ENCODE measurements at places on chromosomes 2 and 18. TPM values are rescaled to one million over a fixed set of nuclear protein-coding genes. Genes with fewer than 3 reads are reported as not detected.

Gene KIAA1328
- total RNA-seq, result 6.1 TPM

GRCh38 chr2:107281637-107282036, 395.7 kb upstream of the ST6GAL2 start:
- no peak overlapping the region for H3K27ac ChIP-seq
- H3K4me3 ChIP-seq, result no peak overlapping the region
- no peak for DNase-seq

Gene TUBB8B
- total RNA-seq, result not detected

DNA sequence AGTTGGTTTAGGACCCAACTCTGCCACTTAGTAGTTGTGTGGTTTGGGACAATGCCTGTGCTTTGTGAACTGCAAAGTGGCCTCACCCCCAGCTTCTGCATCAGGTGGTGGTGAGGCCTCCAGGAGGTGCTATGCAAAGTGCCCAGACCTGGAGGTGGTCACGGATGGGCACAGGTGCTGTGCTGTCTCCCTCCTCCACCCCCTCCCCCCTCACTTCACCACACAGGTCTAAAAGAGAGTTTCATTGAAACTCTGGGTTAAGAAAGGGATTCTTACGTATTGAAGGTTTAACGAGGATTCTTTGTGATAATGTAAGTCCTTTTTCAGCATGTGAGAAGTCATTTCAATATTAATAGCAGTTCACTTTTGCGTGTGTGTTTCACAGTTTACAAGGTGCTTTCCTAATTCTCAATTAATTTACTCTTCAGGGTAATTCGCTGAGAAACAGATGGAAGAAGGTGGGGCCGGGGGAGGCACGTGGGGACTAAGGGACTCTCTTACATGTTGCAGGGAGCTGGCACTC, 369.9 kb downstream of the LPIN1 start:
- no peaks in the 10 kb centered on the region for H3K4me1 ChIP-seq
- peaks cover 5% of the 10 kb centered on the region for H3K27me3 ChIP-seq
- H3K4me3 ChIP-seq, result no peak overlapping the region
- H3K27ac ChIP-seq, result no peak overlapping the region
- no peak for DNase-seq

DNA sequence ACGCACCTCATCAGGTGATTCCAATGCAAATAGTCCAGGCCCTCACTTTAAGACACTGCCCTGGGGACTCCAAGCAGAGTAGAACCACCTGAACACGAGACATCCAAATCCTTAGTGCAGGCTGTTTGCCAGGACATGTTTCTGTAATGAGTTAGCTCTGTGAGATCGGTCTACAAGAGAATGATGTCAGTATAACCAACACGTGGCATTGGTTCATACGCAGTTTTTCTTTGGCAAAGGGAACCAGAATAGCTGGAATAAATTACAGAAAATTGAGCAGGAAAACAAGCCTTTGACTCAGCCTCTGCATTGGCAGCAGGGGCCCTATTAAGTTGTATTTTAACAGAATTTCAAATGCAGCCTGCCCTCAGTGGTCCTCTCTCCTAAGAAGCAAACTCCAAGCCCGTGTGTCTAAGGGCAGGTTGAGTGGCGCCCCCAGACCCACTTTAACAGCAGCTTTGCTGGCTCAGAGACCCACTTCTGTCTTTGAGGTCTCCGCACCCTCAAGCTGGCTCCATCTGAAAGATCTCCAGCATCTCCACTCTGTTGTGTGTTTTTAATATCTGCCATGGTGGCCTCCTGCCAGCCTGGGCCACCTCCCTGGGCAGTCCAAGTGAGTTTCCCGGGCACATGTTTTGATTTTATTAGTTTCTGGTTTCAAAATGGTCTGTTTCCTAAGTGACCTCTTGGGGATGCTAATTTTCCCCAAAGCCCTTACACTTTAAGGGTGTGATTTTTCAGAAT, 61.3 kb downstream of the ALPK2 start:
- no peak for DNase-seq
- no peaks in the 10 kb centered on the region for H3K36me3 ChIP-seq
- no peak overlapping the region for H3K4me3 ChIP-seq

GRCh38 chr2:199344012-199344411, 113.7 kb downstream of the SATB2 start:
- no peaks in the 10 kb centered on the region for H3K27me3 ChIP-seq
- H3K27ac ChIP-seq, result no peak overlapping the region
- H3K4me1 ChIP-seq, result no peaks in the 10 kb centered on the region
- H3K4me3 ChIP-seq, result no peak overlapping the region
- no peaks in the 10 kb centered on the region for H3K36me3 ChIP-seq
- no peak for DNase-seq

DNA sequence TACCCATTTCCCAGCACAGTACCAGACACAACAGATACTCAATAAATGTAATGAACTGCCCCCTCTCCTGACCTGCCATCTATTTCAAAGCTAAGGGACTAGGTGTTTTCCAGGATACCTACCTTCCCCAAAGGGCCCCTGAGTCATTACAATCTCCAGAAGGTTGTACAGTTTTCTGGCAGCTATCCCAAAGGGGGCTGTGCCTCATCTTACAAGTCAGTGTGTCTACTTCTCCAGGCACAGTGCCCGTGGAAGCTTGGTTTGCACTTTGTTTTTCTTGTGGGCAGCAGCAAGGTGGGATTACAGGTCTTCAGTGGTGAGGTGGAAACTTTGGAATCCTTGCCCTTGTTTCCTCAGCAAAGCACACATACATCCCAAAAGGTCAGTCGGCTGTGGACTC, 62.8 kb upstream of the CYP26B1 start:
- no peaks in the 10 kb centered on the region for H3K4me1 ChIP-seq
- H3K27me3 ChIP-seq, result no peaks in the 10 kb centered on the region
- H3K36me3 ChIP-seq, result no peaks in the 10 kb centered on the region
- H3K27ac ChIP-seq, result no peak overlapping the region
- no peak overlapping the region for H3K4me3 ChIP-seq

- no peak overlapping the region for H3K4me3 ChIP-seq
- no peaks in the 10 kb centered on the region for H3K4me1 ChIP-seq
- no peak overlapping the region for H3K27ac ChIP-seq
Measured at GRCh38 chr18:64893349-64893748, 744.5 kb upstream of the LINC00305 start.

Gene MARCO
- not detected for total RNA-seq

GRCh38 chr18:48771641-48772375, 179.0 kb downstream of the SMAD7 start:
- DNase-seq, result no peak
- no peak overlapping the region for H3K4me3 ChIP-seq
- peaks cover 8% of the 10 kb centered on the region for H3K4me1 ChIP-seq
- H3K36me3 ChIP-seq, result no peaks in the 10 kb centered on the region

GRCh38 chr18:8468921-8469335, 140.3 kb upstream of the RAB12 start:
- no peak overlapping the region for H3K4me3 ChIP-seq
- no peak for DNase-seq
- H3K4me1 ChIP-seq, result peaks cover 3% of the 10 kb centered on the region
- H3K27me3 ChIP-seq, result peaks cover 12% of the 10 kb centered on the region

GRCh38 chr2:6127718-6128117, 435.5 kb downstream of the SOX11 start:
- no peak for DNase-seq
- H3K4me3 ChIP-seq, result no peak overlapping the region

GRCh38 chr2:159608108-159608507, 8.2 kb downstream of the BAZ2B start:
- no peaks in the 10 kb centered on the region for H3K4me1 ChIP-seq
- H3K4me3 ChIP-seq, result no peak overlapping the region
- H3K27me3 ChIP-seq, result no peaks in the 10 kb centered on the region
- no peaks in the 10 kb centered on the region for H3K36me3 ChIP-seq
- no peak for DNase-seq

GRCh38 chr2:85766229-85766628, 12.4 kb downstream of the ATOH8 start:
- H3K27ac ChIP-seq, result no peak overlapping the region
- peaks cover 32% of the 10 kb centered on the region for H3K27me3 ChIP-seq
- DNase-seq, result no peak
- no peaks in the 10 kb centered on the region for H3K4me1 ChIP-seq
- H3K4me3 ChIP-seq, result no peak overlapping the region

GRCh38 chr2:28915939-28916338, 21.5 kb downstream of the WDR43 start:
- H3K27me3 ChIP-seq, result no peaks in the 10 kb centered on the region
- peaks cover 7% of the 10 kb centered on the region for H3K4me1 ChIP-seq
- H3K36me3 ChIP-seq, result peaks cover 20% of the 10 kb centered on the region
- H3K4me3 ChIP-seq, result no peak overlapping the region
- H3K27ac ChIP-seq, result no peak overlapping the region

Gene SPATA3
- total RNA-seq, result not detected

DNA sequence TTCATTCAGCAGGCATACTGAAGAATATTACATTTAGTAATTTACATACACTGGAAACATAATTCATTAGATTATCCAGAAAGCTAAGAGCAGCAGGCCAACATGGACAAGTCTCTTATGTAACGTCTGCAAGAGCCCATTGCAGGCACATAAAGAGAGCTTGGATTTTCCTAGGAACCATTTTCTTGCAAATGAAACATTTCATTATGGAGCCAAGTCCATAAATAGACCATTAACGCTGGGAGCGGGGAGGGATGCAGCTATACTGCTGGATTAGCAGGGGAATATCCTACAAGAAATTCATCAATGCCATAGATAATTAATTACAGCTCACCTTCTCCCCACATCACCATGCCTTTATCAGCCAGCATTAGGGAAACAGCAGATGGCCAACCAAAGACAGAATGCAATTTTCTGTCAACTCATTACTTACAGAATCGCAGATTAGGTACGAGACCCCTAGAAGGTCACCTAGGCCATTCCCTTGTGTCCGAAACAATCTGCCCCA, 170.4 kb downstream of the C1D start:
- no peaks in the 10 kb centered on the region for H3K36me3 ChIP-seq
- no peak for DNase-seq
- H3K27me3 ChIP-seq, result peaks cover 14% of the 10 kb centered on the region
- H3K4me1 ChIP-seq, result no peaks in the 10 kb centered on the region
- H3K27ac ChIP-seq, result no peak overlapping the region
- no peak overlapping the region for H3K4me3 ChIP-seq
